Right forelimb (tissue), 1 donor: ENCODE measurements at places on chromosomes 16 and 17.

GRCh38 chr17:68179236-68179925, 68.5 kb upstream of the AMZ2 start:
- no peak for DNase-seq

DNA sequence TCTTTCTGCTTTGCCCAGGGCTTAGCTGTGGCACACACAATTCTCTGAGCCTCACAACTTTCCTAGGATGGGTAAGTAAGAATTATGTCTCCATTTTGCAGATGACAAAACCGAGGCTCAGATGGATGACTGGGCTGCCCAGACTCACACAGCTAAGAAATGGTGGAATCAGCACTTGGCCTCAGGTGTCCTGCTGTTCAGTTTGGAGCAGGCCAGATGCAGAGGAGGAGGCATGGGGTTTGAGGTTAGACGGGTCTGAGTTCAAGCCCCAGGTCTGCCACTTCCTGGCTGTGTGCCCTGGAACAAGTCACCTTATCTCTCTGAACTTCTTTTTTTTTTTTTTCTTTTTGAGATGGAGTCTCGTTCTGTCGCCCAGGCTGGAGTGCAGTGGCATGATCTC, 1.7 kb upstream of the MEOX1 start:
- DNase-seq: no peak

- DNase-seq: no peak
Measured at GRCh38 chr16:74465851-74466685, 44.8 kb upstream of the CLEC18B start.

- DNase-seq: no peak
Measured at GRCh38 chr16:83622010-83622409, 185.8 kb upstream of the HSBP1 start.

- DNase-seq: no peak
Measured at GRCh38 chr17:50472286-50472685, 3.6 kb upstream of the CHAD start.

DNA sequence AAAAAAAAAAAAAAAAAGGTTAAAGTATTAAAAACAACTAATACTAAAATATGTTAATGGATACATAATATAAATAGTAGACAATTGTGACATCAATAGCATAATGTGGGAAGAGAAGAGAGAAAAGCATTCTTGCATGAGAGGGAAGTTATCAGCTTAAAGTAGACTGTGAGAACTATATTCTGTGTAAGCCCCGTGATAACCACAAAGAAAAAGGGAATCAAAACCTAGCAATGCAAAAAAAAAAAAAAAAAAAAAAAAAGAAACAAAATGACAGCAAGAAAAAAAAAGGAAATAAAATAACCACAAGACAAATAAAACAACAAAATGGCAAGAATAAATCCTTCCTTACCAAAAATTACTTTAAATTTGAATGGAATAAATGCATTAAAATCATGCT, 39.8 kb upstream of the MYLK3 start:
- DNase-seq: no peak

GRCh38 chr17:16378636-16379282, 2.1 kb upstream of the UBB start:
- no peak for DNase-seq

DNA sequence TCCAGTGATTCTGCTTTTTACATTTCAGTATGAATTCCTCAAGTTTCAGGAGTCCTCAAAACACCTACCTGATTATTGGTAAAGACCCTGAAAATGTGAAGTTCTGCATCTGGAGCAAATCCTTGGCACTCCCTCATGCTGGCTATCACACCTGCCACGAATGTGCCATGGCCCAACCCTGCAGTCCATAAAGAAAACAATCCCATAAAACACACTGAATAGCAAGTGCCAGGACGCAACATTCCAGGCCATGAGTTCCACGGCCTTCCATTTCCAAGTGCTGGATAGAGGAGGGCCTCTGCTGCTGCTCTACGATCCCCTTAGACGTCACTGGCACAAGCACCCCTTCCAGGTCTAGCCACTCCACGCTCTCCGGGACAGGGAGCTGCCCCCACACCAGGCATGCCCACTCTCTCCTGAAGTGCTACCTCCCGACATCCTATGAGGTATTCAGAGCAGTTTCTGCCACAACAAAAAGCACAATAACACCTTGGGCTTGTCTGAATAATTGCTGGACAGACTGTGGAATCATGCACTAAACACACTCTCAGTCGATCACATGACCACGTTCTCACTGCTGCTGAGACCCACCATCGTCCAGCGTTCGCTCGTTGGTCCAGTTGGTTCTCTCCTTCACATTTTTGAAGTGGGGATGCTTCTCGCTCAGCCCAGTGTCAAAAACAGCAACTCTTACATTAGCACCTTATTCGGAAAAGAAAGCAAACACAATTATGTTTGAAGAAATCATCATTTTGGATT, 23.4 kb downstream of the MBTPS1 start:
- no peak for DNase-seq

- no peak for DNase-seq
Measured at GRCh38 chr17:57612202-57613071, 132.7 kb downstream of the CCDC182 start.

DNA sequence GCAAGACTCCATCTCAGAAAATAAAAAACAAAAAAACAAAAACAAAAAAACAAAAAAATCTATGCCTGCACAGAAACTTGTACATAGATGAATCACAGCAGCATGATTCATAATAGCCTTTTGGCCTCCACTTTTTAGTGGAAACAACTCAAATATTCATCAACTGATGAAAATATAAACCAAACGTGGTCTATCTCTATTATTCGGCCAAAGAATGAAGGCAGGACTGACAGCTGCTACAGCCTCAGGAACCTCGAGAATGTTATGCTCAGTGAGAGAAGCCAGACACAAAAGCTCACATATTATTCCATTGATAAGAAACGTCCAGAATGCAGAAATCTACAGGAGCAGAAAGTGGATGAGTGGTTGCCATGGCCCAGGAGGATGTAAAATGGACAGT, 19.8 kb downstream of the PPL start:
- no peak for DNase-seq

DNA sequence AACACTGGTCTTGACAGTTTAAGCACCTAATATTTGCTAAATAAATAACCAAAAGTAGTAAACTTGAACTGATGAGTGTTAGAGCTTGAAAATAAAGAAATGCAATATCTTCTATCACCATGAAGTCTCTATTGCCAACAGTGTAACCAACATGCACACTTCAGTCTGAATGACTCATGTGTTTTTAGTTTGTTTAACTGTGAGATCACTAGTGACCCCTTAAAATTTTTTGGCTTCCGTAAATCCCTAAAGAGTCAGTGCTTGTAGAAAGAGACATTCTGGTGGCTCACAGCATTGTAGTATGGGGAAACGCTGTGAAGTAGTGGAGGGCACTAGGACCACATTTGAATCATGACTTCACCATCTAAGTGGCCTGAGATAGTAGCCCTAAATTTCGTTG, 341.1 kb downstream of the PMP22 start:
- no peak for DNase-seq

DNA sequence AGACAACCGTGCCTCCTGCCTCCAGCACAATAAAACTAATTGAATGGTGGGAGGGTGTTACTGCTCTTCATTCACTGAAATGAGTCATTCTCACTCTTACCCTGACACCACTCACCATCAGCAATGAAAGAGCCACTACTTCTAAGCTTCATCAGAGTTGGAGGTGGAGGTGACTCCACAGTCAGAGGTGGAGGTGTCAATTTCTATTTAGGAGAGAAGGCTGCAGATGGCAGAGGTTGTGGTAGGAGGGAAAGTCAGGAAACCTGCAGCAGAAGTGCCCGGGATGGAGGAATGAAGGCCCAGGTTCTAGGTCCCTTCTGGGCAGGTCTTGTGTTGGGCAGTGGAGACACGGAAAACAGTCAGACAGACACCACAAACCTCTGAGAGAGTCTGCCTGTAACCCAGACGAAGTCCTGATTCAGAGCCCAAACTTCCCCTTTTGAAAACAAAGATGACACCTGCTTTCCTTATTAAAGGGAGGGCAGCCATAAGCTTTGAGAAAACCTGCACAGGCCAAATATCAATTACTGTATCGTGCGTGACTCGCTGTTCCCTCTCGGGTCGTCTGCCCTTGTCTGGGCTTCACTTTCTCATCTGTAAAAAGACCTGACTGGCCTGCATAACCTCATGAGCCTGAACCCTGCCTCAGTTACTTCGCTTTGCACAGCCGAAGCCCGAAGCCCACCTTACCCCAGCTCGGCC, 668 bp downstream of the ATPAF2 start:
- no peak for DNase-seq

DNA sequence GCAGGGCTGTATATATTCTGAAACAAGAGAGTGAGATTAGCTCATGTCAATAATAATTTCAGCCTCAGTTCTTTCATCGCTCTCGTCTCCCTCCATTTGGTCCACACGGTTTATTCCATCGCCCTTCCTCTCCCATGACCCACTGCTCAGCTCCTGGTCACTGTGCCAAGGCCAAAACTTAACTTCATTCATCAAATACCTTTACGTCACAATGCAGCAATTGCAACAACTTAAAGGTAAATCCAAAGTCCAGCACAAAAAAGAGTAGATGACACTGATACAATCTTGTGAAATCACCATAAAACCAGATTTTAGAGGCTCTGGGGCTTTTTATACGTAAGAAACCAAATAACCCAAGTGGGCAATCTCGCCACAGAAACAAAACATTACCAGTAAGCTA, 72.0 kb downstream of the ANKRD11 start:
- no peak for DNase-seq

- no peak for DNase-seq
Measured at GRCh38 chr17:75591722-75592302, 4.2 kb downstream of the MYO15B start.

DNA sequence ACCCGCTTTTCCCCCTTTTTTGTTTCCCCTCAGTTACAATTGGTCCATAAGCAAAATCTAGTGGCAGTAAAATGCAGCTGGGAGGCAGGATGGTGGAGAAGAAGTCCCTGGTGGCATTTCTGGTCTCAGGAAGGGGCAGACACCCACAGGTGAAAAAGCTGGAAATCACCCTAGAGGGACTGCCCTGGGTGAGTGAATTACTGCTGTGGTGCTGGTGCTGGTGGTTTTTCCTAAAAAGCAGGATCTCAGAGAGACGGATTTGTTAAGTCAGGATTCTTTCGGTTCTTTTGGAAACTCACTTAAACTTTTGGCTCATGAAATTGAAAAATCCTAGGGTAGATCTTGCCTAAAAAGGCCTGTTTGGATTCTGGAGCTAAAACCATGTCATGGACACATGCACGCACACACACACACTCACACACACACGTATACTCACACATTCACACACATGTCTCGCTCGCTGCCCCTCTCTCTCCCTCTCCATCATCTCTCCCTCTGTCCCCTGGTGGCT, 65.8 kb downstream of the NKD1 start:
- no peak for DNase-seq
